Lung (tissue), 17 donors: ENCODE measurements at places on chromosomes 12 and 14. TPM values are rescaled to one million over a fixed set of nuclear protein-coding genes. Genes with fewer than 3 reads are reported as not detected.

The GLIPR1L1 gene
- total RNA-seq: not detected

DNA sequence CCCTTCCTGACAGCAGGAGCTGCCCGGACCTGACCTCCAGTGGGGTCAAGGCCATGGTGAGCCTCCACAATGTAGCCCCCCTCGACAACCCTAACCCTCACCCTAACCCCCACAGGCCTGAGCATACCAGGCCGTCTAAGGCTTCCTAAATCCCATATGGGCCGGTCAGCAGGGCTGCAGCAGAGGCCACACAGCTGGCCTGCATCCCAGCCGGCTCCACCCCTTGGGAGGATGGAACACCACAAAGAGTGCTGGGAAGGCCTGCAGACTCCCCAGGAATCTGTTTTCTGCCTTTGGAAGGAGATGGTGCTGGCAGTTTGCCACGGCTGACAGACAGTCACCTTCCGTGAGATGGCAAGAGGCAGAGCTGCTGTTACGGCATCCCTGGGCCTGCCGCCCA is 2.8 kb downstream of the TMEM179 start:
- peak; percentile 44 for DNase-seq

DNA sequence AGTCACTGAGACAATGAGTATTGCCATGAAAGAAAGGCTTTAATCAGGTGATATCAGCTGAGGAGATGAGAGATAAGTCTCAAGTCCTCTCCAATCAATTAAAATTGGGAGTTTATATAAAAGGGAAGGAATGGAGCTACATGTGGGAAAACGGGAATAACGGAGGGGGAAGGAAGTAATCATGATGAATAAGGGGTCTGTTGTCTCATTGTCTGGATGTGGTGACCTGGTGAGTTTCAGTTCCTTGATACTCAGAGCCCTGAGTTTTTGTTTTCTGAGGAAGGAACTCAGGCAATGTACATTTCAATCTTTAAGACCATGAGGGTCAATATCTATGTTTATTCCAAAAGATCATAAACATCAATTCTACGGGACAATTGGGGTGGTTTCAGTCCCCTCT is 198.8 kb downstream of the KITLG start:
- no peak for DNase-seq

GRCh38 chr14:65704850-65705249 is 292.3 kb downstream of the FUT8 start:
- no peak for DNase-seq

- DNase-seq: no peak
Observed at GRCh38 chr12:19411234-19412204, 27.8 kb upstream of the AEBP2 start.

DNA sequence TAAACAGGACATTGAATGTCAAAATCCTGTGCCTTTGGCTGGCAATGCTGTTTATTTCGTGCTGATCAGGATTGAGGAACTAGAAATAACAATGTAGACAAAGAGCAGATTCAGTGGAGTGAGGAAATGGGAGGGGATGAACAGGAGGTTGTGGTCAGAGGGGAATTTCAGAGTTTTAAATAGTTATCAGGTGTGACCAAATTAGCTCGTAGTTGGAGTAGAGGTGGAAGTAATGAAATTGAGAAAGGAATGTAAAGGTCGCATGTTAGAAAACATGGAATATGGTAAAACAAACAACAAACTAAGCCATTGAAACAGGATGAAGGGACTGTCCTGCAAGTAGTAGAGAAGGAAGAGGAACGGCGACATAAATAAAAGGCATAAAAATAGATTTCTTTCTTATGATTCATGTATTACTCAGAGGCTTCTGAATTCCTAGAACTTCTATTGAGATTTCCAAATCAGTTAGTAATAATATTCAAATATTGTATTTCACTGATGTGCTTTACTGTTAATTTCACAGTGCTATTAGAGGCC is 9.5 kb upstream of the SAV1 start:
- no peak for DNase-seq
